Amniotic epithelial cell (primary cell): ENCODE measurements at places on chromosomes 4 and X.

DNA sequence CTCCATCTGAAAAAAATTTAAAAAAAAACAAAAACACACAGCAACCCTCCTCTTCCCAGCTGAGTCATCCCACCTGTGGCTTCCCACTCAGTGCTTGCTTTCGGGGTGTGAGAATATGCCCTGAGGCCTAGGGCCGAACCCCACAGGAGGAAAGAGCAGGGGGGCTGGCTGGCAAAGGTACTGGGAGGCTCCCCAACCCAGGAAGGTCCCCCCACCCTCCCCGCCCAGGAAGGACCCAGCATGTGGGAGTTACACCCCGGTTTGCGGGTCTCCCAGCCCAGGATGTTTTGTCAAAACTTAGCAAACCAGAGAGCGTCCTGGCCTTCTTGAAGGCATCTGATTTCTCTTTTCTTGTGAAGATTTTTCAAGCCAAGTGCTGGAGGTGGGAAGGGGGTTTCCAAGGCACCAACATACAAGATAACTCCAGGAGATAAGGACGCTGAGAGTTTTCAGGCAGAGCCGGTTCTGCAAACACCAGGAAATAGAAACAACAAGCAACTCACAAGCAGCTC, 25.7 kb upstream of the CSF2RA start:
- no peak for DNase-seq

DNA sequence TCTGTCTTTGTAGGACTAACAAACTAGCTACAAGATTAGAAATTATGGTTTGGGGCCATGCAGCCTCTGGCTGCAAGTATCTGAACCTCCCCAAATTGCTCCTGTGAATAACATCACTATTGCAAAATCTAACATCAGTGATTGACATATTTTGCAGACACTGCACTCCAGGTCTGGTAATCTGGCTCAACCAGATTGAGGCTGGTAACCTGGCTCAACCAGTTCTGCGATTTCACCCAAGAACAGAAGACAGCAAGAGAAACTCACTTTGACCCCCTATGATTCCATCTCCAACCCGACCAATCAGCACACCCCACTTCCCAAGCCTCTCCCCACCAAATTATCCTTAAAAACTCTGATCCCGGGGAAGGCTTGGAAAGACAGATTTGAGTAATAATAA, 20.9 kb downstream of the SPIN3 start:
- DNase-seq = no peak

- DNase-seq = no peak
These were observed 223.8 kb downstream of the CPE start for GRCh38 chr4:165602621-165603020.

- no peak for DNase-seq
These were observed 796.7 kb downstream of the RAPGEF2 start for GRCh38 chr4:159899596-159899995.

DNA sequence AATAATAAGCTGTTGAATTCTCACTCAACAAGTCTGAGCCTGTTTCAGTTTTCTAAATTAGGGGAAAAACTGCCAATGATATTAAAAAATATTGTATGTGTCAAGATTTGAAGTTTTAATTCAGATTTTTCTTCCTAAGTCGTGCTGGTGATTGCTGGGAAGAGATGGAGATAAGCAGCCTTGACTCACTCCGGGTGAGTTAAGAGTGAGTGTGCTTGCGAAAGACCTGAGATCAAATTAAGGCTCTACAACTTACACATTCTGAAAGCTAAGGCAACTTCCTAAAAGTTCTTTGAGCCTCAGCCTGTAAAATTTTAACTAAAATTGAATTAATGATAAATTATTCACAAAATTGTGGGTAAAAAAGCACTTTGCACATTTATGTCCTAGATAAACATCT, 1441.2 kb downstream of the PCDH7 start:
- peak; percentile 86 for DNase-seq

GRCh38 chrX:64977051-64977450, 801 bp upstream of the ZC4H2 start:
- no peak for DNase-seq

DNA sequence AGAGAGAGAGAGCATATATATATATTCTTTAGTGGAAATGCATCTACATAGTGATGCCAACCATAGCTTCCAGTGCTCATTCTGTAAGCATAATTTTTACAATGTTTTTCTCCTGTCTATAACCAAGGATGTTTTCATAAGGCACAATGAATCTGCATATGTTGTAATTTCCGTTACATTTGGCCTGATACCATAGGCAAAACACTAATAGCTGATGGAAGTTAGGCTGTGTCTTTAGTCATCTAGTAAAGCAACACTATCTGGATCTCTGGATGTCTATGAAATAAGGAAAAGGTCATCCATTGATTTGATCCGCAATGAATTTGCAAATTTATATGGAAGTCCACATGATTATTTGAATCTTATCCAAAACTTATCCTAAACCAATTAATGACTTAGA, 8.1 kb downstream of the PCDH7 start:
- DNase-seq = peak; percentile 61

DNA sequence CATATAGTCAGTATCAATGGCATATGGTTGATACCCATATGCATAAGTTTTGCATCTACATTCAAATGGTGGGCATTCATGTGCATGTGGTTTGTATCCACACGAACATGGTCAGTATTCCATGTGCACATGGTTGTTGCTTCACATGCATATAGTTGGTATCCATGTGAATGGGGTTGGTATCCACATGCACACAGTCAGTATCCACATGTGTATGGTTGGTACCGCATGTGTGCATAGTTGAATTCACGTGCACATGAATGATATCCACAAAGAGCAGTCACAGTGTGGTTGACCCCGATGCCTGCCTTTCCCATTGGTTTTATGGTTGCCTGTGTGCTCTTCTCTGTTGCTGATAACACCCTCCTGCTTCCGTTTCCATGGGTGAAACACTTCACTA, 427.9 kb downstream of the STIM2 start:
- no peak for DNase-seq

DNA sequence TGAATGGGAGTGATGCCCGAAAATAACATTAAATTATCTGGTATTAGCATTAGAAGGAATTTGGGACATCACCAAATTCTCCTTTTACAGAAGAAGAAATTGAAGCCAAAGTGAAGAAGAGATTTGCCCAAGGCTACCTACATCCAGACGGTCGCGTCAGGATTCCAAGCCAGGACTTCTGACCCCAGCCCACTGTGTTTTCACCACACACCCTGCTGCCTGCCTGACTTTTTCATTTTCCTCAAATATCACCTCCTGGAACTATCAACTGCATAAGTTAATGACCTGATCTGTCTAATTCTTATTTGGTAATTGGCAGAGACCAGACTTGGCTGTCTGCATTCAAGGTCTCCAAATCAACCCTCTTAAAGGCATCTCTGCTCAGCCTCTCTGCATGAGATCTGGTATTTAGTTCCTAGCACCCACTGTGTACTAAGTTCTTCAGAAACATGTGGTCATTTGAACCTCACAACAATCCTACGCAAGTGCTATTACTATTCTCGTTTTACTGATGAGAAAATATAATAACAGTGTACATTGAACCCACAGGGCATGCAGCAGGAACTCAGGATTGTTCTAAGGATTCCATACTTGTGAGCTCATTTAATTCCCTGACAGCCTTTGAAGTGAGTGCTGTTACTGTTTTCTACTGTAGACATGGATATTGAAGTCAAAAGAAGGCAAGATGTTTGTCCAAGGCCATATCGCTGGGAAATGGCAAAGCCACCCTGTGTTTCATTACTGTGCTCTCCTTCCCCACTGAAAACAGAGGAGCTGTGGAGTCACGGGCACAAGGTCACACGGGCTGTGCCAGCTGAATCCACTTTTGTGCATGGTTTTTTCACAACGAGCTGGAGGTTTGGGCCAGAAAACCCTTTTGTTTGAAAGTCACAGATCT, 195.2 kb upstream of the C1QTNF7 start:
- DNase-seq = peak; percentile 58

DNA sequence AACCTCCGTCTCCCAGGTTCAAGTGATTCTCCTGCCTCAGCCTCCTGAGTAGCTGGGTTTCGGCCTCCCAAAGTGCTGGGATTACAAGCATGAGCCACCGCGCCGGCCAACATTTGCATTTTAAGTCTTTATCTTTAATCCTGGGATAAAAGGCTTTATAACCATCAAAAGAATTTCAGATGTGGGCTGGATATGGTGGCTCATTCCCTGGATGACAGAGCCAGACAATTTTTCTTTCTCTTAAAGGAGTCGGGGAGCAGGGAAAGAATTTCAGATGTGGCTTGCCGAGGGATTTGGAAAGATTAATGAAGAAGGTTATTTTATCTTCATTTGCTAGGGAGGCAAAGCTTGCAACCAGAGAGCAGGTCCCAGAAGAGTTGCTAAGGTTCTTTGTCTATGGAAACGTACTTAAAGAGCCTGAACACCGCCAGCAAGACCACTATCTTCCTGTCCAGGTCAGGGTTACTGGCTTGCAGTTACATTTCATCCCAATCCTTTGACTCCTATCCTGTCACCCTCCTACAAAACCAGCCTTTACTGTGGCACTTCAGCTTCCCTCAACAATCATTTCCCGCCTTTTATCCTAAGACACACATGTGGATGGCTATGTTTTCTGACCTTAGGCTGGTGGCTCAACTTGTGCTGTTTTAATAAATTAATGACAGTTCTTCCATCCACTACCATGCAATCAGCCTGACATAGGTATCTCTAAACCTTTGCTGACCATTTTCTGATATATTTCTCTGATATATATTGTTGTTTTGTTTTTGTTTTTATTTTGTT, 3.9 kb upstream of the KLHL8 start:
- DNase-seq = peak; percentile 97

- DNase-seq = no peak
These were observed 9.3 kb downstream of the DIPK2B start for GRCh38 chrX:45191383-45191782.

- peak; percentile 34 for DNase-seq
These were observed 39.6 kb downstream of the DDX60L start for GRCh38 chr4:168440442-168441264.

DNA sequence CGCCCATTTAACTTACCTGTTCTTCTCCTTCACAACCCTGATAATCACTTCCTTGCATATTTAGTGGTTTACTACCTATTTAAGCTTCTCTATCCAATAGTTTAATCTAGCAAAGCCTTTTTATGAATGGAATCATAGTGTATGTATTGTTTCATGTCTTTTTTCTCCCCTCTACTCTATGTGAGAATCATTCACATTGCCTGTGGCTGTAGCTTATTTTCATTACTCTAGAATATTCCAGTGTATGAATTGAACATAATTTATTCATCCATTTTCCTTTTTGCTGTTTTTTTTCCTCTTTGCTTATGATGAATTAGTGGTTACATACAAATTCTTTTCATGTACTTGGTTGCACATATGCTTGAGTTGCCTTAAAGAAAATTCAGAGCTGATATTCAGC, 490 bp upstream of the ADH4 start:
- no peak for DNase-seq

- DNase-seq = no peak
These were observed 406.2 kb downstream of the TLL1 start for GRCh38 chr4:166279261-166279660.

DNA sequence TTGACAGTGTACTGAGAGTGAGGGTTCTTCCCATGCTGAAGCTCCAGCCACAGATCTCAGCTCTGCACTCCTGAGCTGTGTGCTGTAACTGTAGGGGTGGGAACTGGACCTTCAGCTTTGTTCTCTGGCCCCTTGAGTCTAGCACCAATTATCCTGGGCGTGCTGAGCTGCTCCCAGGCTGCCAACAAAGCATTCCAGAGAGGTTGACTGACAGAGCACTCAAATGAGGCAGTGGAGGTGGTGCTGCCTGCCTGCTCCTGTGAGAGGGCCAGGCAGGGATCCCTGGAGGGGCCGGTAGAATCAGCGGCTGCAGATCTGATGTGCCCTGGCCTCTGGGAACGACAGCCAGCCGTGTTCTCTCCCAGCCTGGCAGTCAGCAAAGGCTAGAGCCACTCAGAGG, 375.7 kb upstream of the AADAT start:
- no peak for DNase-seq

GRCh38 chr4:78069859-78070258, 12.7 kb downstream of the FRAS1 start:
- no peak for DNase-seq

DNA sequence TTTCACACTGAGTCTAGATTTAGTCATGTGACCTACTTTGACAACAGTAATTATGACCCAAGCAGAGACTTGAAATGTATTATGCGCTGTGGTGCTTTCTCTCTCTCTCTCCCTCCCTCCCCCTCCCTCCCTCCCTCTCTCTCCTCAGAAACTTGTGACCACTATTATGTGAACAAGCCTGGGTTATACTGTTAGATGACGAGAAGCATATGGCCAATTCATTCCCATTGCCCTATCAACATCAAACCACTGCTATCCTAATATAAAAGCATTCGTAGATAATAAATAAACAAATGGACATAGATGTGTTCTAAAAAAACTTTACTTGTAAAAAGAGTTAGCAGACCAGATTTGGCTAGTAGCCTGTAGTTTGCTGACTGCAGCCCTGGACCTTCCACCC, 18.2 kb downstream of the FTHL17 start:
- DNase-seq = no peak

- DNase-seq = no peak
These were observed 292.2 kb upstream of the PCDH7 start for GRCh38 chr4:30427932-30428331.

DNA sequence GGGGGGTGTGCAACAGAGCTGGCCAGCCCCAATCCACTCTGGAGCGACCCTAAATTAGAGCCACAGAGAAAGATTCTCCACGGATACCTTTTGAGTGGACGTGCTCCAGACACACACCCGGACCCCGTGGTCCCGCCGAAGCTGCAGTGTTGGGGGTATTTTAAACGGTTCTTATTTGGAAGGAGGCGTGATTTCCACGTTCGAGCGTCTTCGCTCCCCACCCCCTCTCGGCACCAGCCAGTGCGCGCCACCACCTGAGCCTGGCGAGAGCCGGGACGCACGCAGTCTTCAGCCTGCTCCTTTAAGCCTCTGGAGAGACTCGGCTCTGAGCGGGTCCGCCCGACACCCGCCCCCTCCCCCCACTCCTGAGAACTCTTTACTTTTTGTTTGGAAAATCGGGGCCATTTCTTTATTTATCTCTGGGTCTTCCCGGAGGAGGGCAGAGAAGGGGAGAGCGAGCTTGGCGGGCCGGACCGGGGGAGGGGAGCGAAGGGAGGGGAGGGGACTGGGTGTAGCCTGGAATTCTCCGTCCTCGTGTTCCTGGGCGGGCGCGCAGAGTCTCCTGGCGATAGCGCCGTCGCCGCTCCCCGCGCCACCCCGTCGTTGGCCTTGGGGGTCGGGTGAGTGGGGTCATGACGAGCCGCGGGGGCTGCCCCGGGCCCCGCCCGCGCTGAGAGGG, 668 bp upstream of the PTCHD1 start:
- DNase-seq = no peak

GRCh38 chr4:20696815-20697214, 3.4 kb upstream of the PACRGL start:
- no peak for DNase-seq
